DMS53 (cell line): ENCODE measurements at places on chromosomes 2 and 18.
A peak's percentile ranks its signal among the peaks of the same experiment; 100 is the strongest.

DNA sequence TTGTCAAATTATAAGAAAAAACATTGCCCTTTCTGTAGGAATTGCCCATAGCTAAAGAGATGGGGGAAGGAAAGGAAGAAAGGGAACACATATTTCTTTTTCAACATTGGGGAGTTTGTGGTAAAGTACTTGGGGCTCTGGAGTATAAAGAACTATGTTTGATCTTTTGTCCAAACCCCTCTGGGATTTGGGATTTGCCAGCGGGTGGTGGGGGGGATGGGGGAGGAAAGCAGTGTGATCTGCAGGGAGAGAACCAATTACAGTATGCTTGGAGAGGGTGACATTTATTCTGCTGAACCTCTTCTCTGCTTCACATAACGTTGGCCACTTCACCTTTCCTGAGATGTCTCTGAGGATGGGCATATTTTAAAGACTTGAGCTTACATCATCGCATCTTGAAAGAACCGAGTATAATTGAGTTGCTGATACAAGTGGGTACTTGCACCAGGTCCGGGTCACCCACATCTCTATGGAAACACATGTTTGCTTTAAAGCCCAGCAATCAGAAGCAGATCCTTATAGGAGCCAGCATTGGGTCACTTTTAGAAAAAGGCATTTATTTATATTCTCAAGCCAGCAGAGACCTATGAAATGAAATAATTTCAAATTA is 73.1 kb downstream of the SPATS2L start:
- peak; percentile 54 for DNase-seq

GRCh38 chr2:12335131-12335530 is 381.6 kb upstream of the TRIB2 start:
- DNase-seq = no peak

- no peak for DNase-seq
These were observed 6.7 kb downstream of the NAB1 start for GRCh38 chr2:190655570-190655969.

DNA sequence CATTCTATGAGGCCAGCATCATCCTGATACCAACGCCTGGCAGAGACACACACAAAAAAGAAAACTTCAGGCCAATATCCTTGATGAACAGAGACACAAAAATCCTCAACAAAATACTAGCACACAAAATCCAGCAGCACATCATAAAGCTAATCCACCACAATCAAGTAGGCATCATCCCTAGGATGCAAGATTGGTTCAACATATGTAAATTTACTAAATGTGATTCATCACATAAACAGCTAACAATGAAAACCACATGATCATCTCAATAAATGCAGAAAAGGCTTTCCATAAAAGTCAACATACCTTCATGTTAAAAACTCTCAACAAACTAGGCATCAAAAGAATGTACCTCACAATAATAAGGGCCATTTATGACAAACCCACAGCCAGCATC is 65.3 kb downstream of the WDPCP start:
- no peak for DNase-seq

DNA sequence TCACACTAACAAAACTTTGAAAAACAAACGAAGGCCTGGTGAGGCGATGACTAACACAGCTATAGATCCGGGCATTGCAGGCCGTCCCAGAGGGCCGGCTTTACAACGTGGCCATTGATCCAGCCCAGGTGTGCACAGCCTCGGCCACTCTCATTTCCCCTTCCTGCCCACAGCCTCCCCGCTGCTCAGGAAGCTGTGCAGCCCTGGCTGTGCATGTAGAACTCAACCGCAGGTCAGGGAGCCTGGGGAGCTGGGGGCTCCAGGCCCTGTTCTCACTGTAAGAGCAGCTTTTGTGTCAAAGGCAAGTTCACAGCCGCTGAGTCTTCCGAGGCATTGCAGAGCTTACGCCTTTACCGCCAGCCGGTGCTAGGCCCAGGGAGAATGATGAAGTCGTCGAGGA is 87.2 kb downstream of the LONRF2 start:
- no peak for DNase-seq

DNA sequence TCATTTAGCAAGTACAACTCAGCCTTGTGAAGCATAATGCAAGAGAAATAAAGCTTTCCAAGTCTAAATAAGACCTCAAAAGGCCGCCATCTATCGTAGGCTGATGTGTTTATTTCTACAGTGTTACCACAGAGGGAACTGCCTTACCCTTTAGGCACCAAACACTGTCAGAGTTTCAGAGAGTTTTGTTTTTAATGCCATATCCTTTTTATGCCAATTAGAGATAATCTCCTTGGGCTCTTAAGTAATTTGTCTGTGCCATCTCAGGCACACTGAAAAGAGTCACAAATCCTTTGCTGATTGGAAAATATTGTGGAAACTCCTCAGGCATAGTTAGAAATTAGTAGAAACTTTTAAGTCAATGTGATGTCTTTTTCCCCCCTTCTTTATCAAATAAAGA is 797.1 kb downstream of the SLC4A3 start:
- no peak for DNase-seq

GRCh38 chr2:1632002-1632348 is 112.3 kb downstream of the PXDN start:
- DNase-seq = no peak

DNA sequence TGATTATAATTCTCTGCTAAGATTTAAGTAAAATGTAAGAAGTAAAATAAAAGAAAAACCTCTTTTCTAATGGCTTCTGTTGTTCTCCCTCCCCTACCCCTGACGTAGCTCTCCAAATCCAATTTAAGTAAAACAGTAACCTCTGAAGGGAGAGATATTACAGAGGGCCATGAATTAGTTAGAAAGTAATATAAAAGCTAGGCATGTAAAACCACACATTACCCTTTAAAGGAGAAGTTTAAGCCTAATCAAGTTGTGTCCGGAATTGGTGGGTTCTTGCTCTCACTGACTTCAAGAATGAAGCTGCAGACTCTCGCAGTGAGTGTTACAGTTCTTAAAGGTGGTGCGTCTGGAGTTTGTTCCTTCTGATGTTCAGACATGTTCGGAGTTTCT is 116.9 kb upstream of the SCN7A start:
- DNase-seq = no peak

DNA sequence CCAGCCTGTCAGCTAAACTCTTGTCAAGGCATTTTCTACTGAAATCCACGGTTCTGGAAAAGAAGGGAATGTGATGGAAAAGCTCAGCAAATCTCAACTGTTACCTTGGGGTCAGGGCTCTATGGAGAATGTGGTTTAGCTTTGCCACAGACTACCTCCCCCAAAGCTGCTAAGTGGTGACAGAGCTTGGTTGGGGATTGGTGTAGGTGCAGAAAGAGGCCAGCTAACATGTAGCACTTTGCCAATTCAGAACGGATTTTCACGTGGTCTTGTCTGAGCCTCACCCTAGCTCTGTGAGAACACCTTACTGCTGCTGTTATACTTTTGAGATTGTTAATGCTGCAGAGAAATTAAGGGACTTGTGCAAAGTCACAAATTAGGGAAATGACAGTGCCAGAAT is 331.1 kb downstream of the RND3 start:
- no peak for DNase-seq

DNA sequence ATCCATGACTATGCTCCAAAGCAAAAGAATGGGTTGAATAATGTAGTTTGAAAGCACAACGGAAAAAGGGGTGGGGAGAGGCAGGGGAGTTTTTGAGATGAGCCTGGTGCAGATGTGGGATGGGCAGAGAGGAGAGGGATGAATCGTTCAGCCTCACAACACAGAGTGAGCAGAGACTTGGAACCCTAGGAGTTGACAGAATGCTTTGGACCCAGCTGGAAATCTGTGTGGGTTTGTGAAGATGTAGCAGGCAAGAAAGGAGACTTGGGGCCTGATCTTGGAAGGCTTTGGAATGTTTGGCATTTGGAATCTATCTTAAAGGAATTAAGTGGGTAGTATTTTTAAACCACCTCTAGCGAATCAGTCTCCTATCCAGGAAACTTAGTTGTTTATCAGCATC is 66.0 kb upstream of the KCTD1 start:
- no peak for DNase-seq

DNA sequence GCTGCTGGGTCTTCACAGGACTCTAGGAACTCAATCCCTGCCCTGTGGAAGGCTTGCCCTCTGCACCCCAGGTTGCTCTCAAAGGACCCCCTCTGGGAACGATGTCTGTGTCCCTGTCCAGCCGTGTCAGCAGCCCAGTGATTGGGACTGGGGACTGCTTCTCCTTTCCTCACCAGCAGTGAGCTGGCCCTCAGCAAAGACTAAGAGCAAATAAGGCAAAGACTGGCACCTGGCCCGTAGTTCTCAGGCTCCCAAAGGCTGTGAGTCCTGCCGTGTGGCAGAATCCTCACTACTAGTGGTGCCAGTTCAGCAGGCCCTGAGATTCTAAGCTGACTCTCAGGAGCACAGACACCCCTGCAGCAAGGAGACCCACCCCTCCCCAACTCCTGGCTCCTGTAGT is 47.8 kb downstream of the TMEM163 start:
- peak; percentile 61 for DNase-seq
